RWPE2 (cell line): ENCODE measurements at places on chromosomes 6 and 20.
A peak's percentile ranks its signal among the peaks of the same experiment; 100 is the strongest.

DNA sequence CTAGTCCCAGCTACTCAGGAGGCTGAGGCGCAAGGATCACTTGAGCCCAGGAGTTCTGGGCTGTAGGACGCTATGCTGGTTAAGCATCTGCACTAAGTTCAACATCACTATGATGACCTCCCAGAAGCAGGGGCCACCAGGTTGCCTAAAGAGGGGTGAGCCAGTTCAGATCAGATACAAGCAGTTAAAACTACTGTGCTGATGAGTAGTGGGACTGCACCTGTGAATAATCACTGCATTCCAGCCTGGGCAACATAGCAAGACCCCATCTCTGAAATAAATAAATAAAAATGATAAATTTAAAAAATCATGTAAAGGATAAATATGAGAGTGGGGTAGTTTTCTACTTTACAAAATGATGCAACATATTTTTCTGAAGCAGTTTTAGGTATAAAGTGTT lies 106.5 kb downstream of the TMEM170B start:
- DNase-seq, result no peak

DNA sequence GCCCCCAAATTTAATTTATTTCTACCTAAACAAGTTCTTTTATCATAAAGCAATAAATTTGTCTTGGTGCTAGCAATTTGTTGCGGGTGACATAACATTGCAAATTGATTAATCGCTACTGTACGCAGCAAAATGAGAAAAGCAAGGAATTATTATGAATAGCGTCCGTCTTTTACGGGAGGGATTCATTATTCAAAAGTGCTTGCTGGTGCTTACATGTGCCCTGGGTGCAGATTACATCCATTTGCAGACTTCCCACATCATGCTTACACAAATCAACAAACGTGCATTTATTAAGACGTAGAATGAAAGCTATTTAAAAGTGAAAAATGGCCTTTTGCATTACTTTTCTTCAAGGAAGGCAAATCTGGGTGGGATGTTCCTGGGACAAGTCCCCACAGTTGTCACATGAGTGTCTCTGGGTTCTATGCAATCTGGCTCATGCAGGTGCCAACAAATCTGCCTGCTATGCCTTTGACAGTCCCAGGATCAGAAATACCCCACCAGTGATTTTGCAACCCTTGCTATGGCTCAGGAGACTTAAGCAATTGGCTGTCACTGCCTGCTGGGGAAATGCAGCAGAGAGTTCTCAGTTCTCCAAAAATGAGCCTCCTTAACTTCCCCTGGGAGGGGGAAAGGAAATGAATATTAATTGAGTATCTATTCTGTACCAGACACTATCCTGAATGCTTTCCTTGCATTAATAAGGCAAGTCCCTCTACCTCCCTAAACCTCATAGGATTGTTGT lies 30.1 kb upstream of the MAFB start:
- DNase-seq, result no peak

GRCh38 chr6:53236241-53236640 lies 87.6 kb upstream of the GCM1 start:
- DNase-seq, result no peak

GRCh38 chr6:106254636-106255035 lies 70.9 kb downstream of the ATG5 start:
- DNase-seq, result peak; percentile 70

DNA sequence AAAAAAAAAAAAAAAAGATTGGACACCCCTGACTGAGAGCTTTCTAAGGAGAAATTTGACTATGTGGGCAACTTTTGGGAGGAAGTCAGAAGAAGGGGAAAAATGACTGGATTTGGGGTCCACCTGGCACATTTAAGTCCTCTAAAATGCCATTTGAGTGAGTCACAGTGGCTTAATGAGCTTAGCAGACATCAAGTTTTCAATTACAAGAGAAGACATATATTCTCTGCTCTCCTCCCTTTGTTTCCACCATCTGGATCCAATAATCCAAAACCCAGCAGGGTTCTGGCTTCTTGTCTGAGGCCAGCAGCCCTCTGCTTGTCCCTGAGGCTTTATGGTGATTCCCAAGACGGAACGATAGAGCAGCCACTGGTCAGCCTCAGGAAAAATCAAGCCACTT lies 6.9 kb downstream of the PI3 start:
- no peak for DNase-seq

- DNase-seq, result no peak
Measured at GRCh38 chr6:107292715-107293271, 166.6 kb downstream of the PDSS2 start.

DNA sequence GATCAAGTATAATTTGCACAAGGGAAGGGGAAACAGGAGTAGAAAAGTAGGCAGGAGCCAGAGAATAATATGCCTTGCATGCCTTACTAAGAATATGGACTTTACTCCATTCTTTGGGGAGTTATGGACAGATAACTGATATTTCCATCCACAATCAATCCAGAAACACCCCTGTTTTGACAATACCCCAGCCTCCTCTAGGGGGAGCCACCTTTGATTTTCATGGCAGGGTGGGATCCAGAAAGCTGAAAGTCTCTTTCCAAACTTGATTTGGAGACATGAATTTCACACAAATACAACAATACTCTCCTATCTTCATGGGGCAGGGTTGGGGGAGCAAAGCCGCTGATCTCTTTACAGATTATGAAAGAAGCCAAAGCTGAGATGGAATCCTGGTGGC lies 404.1 kb downstream of the FOXA2 start:
- no peak for DNase-seq

DNA sequence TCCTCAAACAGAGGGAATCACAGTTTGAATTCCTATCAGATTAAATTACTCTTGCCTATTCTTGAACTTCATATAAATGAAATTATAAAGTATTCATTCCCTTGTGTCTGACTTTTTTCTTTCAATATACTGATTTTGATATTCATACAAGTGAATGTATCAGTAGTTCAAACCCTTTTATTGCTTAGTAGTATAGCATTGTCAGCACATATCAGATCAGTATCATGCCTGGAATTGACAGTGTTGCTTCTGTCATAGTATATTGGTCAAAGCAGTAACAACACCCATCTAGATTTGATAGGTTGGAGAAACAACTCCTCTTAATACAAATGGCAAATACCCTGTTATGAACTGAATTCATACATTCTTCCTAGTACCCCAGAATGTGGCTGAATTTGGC lies 89.1 kb upstream of the SLC35F1 start:
- DNase-seq, result no peak

GRCh38 chr6:99016355-99016754 lies 68.6 kb upstream of the FBXL4 start:
- no peak for DNase-seq

- no peak for DNase-seq
Measured at GRCh38 chr6:5143634-5144311, 58.6 kb downstream of the PPP1R3G start.

DNA sequence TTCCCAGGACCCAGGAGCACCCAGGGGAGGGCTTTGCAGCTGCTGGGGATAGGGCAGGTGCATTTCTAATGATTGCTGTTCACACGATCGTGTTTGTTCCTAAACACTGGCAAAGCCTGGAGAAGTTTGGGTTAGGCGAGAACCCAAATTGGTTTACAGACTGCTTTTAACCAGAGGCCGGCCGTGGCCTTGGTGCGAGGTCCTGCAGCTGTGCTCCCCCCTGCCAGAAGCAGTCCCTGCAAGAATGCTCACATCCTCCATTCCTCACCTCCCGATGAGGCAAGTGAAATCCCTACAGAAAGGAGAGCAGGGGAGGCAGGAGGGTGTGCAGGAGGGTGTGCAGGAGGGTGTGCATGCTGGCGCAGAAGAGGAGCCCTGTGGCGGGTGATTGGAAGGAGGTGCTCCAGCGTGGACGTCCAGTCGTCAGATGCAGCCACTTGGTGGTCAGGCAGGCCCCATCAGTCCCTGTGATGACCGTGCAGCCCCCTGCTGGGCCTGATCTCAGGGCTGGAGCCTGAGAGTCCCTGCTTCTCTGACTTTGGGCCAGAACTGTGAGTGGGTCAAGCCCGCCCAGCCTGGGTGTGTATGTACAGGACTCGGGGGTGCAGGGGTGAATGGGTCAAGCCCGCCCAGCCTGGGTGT lies 55.7 kb upstream of the FRMD1 start:
- no peak for DNase-seq

GRCh38 chr6:95865857-95866256 lies 149.9 kb upstream of the FUT9 start:
- no peak for DNase-seq

DNA sequence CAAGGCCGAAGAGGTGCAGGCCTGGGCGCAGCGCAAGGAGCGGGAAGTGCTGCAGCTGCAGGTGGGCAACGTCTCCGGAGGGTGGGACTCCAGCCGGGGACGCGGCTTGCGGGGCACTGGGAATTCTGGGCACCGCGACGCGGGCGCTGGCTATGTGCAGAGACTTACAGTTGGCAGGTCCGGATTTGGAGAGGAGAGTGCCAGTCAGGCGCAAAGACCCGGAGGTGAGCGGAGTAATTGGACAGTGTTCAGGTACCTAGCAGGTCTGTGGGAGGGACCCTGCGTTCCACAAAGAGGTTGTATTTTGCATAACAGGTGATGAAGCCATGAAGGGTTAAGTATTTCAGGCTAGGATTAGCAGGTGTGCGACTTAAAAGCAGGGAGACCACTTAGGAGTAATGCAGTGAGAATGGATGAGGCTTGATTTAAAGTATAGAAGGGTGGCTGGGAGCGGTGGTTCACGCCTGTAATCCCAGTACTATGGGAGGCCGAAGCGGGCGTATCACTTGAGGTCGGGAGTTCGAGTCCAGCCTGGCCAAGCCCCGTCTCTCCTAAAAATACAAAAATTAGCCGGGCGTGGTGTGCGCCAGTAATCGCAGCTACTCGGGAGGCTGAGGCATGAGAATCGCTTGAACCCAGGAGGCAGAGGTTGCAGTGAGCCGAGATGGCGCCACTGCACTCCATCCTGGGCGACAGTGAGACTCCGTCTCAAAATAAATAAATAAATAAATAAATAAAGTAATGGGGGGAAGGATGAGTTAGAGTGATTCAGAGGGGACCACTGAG lies 1.0 kb downstream of the MRPS26 start:
- DNase-seq, result no peak

DNA sequence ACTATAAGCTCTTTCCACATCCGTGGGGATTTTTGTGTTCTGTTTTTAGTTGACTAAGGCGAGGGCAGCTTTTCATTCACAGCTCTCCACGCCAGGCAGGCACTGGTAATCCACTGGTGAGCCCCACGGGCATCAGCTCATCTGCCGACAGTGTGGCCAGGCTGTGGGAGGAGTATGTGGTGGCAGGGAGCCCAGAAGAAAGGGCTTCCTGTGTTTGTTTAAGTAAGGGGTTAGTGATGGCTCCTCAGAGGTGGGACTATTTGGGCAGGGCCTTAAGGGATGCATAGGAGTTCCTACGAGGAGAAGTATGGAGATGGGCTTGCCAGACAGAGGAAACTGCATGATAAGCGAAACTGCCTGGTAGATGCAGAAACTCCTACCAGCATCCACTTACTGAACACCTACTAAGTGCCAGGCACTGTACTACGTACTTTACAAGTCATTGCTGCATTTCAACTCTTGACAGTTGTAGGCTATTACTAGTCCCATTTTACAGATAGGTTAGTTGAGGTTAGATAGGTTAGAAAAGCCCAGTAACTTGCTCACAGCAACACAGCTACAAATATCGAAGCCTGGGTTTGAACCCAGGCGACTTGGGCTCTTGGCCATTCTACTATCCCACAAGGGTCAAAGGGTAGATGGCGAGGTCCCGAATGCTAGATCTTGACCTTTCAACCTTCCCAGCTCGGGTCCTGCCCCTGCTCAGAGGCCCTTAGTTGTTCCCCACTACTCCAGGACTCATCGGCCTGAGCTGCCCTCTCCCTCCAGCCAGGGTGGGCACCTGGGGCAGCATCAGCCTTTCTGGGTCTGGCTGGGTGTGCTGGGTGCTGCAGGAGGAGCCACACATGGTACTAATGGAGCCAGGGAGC lies 55.1 kb downstream of the CEBPB start:
- DNase-seq, result peak; percentile 83

GRCh38 chr20:34566978-34567891 lies 8.7 kb downstream of the MAP1LC3A start:
- DNase-seq, result peak; percentile 49

- no peak for DNase-seq
Measured at GRCh38 chr20:35199740-35200139, 26.8 kb upstream of the MMP24 start.

GRCh38 chr6:51466427-51466826 lies 621.0 kb downstream of the PKHD1 start:
- DNase-seq, result no peak

- DNase-seq, result peak; percentile 72
Measured at GRCh38 chr6:128600397-128600951, 80.1 kb upstream of the PTPRK start.

DNA sequence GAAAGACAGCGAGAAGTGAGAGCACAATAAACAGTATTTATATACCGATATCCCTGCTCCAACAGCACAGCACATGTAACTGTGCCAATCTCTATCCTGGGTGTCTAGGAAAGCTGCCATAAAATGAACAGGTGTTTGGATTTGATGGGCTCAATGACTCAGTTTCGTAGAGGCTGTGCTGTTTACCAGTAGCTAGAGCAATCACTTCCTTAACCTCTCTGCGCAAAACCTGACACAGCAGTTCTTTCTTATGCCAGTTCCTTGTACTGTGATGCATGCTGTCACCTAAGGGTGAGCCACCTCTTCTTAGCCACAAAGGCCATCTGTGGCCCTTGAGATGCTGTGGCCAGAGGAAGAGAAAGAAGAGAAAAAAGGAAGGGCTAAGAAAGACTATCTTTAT lies 59.3 kb downstream of the SHPRH start:
- no peak for DNase-seq

DNA sequence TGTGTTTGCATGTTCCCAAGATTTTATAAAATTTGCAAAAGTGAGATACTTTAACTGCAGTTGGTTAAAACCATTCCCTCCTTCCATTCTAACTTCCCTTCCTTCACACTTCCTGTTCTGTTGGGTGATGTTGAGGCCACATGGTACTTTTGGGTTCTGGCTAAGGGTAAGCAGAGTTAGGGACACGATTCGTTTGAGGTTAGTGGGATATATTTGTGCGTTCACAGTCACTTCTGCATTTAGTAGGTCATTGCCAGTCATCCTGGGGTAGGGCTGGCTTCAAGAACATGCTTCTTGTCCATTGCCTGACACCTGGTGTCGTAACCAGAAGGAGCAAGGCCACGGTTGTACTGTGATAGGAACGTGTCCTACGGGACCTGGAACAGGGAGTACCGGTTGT lies 340.1 kb downstream of the ZFAND3 start:
- DNase-seq, result no peak

DNA sequence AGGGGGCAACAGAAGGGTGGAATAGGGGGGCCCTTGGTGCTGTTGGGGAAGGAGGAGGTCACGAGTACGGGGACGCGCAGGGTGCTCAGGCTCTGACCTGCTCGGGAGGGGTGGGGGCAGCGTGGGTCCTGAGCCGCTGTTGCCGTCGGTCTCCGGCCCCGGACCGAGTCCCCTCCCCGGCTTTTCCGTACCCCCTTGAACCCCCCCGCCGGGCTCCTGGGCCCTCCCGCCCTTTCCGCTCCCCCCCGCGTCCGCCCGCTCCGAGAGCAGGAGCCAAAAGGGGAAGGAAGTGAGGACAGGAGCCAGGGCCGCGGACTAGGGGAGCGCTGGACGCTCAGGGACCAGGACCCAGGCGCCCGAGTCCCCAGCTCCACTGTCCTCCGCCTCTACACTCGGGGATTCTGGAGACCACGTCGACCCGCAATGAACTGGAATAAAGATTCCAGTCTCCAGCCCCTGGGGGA lies at the start of gene RGL2:
Gene RGL2 (minus strand): TSS at position 170 of the 464 bp plus-strand sequence. CDS start 332 bp downstream, outside the sequence.
- DNase-seq, result no peak

GRCh38 chr20:4267242-4267641 lies 251.9 kb upstream of the RNF24 start:
- peak; percentile 2 for DNase-seq

GRCh38 chr6:157420497-157420896 lies 39.5 kb downstream of the ZDHHC14 start:
- no peak for DNase-seq
